GM12891 (cell line): ENCODE measurements at places on chromosomes 12 and 14.

- DNase-seq = peak; percentile 78
Observed at GRCh38 chr14:92677087-92677668, 71.2 kb downstream of the LGMN start.

- DNase-seq = no peak
Observed at GRCh38 chr12:12958886-12959285, 6.9 kb upstream of the GPRC5D start.

GRCh38 chr12:129871991-129872972 is 31.5 kb downstream of the TMEM132D start:
- DNase-seq = no peak

DNA sequence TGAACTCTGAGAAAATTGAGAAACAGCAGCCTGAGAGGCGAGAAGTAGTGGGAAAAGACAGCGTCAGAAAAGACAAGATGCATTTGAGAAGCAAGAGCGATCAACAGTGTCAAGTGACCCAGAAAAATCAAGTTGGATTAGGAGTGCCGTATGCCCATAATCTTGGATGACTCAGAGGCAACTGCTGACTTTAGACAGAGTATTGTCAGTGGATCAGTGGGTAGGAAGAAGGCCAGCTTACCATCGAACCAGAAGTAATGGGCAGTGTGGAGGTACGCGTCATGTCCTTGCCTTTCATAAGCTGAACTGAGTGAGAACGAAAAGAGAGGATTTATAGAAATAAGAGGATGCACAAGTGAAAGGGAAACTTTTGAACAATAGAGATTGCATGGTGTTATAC is 151.0 kb upstream of the NAV3 start:
- DNase-seq = no peak

DNA sequence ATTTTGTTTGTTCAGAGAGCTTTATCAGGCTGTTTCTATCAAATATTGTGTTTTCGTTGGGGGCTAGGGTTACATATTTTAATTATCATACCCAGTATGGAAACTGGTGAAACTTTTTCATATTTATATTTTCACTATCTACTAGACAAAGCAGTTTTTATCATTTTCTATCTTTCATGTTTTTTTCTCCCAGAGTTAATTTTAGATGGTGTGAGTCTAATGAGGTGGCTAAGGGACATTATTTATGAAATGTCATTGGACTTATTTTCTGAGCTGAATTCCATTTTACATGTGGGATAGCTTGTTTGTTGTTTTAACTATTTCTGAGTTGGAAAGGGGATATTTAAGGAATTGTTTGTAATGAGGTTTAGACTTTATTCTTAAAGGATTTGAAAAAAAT is 100.3 kb downstream of the TMTC2 start:
- no peak for DNase-seq

DNA sequence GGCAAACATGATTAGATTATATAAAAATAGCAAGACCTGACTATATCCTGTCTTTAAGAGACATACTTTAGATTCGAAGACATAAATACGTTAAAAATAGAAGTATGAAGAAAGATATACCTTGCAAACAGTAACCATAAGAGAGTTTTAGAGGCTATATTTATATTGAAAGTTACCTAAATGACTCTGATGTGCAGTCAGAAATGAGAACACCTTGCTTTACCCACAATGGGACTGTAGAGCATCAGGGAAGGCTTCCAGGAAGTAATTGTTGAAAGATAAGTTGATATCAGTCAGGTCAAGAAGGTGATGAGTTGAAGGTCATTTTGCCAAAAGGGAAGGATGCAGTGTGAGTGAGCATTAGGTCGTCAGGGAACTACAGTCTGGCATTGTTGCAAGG is 110.2 kb downstream of the NEDD1 start:
- DNase-seq = no peak
